PC-9 (cell line): ENCODE measurements at places on chromosomes 12 and 14. TPM values are rescaled to one million over a fixed set of nuclear protein-coding genes. Genes with fewer than 3 reads are reported as not detected.

DNA sequence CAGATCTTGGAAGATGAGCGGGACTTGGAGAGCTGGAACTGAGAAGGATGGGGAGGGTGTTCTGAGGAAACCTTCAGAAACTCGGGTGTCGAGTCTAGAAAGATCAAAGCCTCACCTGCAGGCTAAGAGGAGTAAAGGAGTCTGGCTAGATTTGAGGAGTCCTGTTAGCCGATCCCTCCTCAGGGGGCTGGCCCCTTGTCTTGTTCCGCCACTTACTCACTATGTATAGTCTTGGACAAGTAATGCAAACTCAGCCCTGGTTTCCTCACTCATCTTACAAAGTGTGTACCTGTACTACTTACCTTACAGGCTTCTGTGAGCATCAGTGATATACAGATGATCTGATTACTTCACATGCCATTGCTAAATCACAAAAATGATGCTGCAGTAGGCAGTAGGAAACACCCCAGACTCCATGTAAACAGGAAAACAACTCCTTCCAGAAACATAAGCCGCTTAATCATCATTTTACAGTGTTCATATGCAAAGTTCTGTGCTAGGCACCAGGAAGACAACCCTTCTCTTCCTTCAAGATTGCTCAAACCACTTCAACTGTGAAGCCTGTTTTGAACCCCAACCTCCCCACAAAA, 2.0 kb upstream of the SPTLC2 start:
- no peak overlapping the region for H3K4me3 ChIP-seq
- DNase-seq: no peak
- no peaks in the 10 kb centered on the region for H3K36me3 ChIP-seq
- H3K27me3 ChIP-seq: no peaks in the 10 kb centered on the region
- no peak overlapping the region for H3K27ac ChIP-seq

GRCh38 chr12:102317155-102317554, 119.5 kb upstream of the PMCH start:
- no peak overlapping the region for H3K27ac ChIP-seq
- no peaks in the 10 kb centered on the region for H3K27me3 ChIP-seq
- no peak for DNase-seq
- H3K4me3 ChIP-seq: no peak overlapping the region

GRCh38 chr12:100555722-100556121, 17.8 kb upstream of the GAS2L3 start:
- H3K27ac ChIP-seq: no peak overlapping the region
- no peaks in the 10 kb centered on the region for H3K4me1 ChIP-seq
- no peak for DNase-seq
- H3K27me3 ChIP-seq: peaks cover 10% of the 10 kb centered on the region; the same call in 1 of the 2 replicates
- no peaks in the 10 kb centered on the region for H3K36me3 ChIP-seq

- no peaks in the 10 kb centered on the region for H3K36me3 ChIP-seq
- no peaks in the 10 kb centered on the region for H3K27me3 ChIP-seq
- no peaks in the 10 kb centered on the region for H3K4me1 ChIP-seq
- no peak for DNase-seq
- no peak overlapping the region for H3K4me3 ChIP-seq
Observed at GRCh38 chr14:53214384-53214783, 61.3 kb upstream of the DDHD1 start.

GRCh38 chr14:71333705-71334104, 426.4 kb downstream of the PCNX1 start:
- no peak for DNase-seq
- no peaks in the 10 kb centered on the region for H3K27me3 ChIP-seq
- H3K4me1 ChIP-seq: no peaks in the 10 kb centered on the region
- H3K36me3 ChIP-seq: peaks cover 39% of the 10 kb centered on the region
- no peak overlapping the region for H3K4me3 ChIP-seq

- H3K27ac ChIP-seq: no peak overlapping the region
- H3K27me3 ChIP-seq: no peaks in the 10 kb centered on the region
- H3K4me1 ChIP-seq: no peaks in the 10 kb centered on the region
- H3K4me3 ChIP-seq: no peak overlapping the region
- DNase-seq: no peak
- no peaks in the 10 kb centered on the region for H3K36me3 ChIP-seq
Observed at GRCh38 chr14:24837280-24838046, 203.5 kb upstream of the GZMB start.

Gene NKX2-1
- not detected in 2 replicates for total RNA-seq

Gene ZC2HC1C
- 11.9 and 13.8 TPM in 2 replicates for total RNA-seq
